Amniotic epithelial cell (primary cell): ENCODE measurements at places on chromosomes 3 and 15.

GRCh38 chr3:126147147-126147931 lies 33.0 kb downstream of the ALDH1L1 start:
- no peak for DNase-seq

DNA sequence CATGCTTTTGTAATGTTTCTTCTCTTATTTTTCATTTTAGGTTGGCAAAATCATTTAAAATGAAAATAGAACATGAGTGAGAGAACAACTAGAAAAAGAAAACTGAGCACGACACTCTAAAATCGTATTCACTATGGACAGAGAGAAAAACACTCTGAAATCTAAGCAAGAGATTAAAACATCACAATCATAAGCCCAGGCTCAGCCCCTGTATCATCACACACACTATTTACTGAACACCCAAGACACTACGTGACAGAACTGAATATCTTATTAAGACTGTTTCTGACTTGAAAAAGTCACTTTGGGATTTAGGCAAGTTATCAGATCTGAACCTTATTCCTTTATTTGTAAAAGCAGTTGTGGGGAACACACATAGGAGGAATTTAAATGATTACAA lies 82.6 kb upstream of the PLXND1 start:
- no peak for DNase-seq

DNA sequence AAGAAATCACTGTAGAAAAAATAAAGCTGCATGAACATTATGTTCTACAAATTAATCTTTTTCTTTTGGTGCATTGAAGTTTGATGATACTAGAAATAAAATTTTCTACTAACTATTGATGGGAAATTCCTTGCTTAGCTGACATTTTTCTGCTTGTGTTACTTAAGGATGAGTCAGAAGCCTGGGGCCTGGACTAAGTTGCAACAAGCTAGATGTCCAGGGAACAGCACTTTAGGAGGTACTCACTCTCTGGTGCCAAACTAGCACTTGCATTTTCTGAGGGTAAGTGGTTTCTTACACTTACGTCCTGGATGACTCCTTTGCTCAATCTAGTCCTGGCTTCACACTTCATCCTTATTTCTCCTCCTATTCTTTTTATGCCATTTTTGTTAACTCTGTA lies 945.1 kb downstream of the IGSF11 start:
- no peak for DNase-seq

DNA sequence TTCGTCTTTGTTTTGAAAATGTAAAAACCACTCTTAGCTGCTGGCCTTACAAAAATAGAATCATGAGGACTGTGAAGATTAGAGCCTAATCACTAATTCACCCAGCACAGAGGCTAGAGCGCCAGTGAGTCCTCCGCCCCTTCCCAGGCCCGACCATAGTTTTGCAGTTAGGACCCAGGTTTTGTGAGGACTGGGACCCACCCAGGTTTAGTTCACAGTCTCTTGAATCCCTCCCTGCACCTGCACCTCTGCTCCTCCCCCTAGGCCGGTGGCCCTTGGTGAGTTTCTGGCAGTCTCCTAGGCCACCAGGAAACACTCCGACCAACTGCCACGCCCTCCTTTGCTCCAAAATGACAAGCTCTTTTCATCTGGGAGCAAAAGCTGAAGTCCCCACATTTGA lies 136.0 kb upstream of the CCDC54 start:
- DNase-seq = no peak

DNA sequence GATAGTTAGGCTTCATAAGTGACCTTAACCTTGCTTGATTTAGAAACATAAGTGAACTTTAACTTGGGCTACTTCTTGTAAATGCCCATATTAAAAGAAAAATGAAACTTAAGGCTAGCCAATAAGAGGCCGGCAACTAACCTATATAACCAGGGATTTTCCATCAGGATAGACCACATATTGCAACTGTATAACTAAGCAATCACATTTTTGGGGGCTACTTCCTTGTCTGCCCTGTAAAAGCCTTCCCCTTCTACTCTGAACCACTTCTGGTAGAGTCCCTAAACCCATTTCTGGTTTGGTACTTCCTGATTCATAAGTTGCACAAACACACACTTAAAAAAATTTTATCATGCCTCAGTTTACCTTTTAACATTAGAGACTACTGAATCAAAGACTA lies 150.9 kb upstream of the UBE2E2 start:
- no peak for DNase-seq

- peak; percentile 23 for DNase-seq
Observed at GRCh38 chr15:43792761-43793476, 799 bp downstream of the SERF2 start.

- DNase-seq = no peak
Observed at GRCh38 chr3:45932112-45932511, 11.2 kb upstream of the CXCR6 start.

GRCh38 chr15:29403772-29404171 lies 134.2 kb upstream of the NSMCE3 start:
- no peak for DNase-seq
